ENCODE measurements at places on chromosomes 5 and 9.

DNA sequence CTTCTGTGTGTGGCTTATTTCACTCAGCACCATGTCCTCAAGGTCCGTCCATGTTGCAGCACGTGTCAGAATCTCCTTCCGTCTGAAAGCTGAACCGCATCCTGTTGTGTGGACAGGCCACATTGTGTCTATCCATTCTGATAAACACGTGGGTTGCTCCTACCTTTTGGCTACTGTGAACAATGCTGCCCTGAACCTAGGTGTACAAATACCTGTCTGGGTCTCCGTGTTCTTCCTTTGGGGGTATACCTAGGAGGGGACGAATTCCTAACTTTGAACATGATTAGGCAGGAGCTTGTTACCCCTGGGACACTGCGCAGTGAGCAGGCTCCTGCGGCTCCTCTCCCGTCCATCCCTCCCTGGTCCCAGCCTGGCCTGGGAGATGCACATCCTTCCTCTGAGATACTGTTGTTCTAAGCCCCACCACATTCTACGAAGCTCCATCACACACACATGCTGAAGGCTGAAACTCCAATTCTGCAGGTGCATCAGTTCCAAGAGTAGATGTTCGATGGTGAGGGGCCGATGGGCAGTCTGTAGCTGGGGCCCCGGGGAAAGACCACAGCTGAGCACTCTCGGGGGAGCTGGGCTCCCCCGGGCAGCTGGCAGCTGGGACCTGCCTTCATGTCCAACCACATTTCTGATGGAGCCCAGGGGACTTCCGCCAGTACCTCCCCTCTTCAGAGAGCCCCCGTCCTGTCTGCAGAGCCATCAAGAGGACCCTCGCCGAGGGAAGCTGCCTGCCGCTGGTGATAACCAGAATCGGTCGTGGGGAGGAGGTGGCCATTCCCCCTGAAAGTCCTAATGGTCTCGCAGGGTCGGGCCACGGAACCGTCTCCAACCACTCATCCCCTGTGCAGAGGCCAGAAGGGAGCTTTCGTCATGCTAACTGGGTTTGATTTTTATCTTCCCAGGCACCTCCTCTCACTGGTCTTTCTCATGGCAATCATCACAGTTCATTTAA, 120.9 kb downstream of the COL23A1 start:
- DNase-seq, result no peak

DNA sequence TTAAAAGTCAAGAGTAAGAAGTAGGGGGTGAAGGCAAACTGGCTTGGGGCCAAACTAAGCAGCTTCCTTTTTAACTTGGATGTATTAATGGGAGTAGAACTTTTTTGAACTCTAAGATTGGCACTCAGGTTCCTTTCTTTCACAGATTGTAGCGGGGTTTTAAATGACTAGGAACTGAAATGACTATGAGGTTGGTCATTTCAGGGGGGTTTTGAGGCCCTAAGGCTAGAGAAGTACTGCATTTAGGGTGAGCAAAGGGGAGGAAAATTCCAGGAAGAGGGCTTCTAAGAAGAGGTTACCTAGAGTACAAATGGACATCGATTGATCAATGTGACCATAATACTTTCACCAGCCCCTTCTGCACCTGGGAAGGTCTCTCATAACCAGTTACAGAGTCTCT, 381.8 kb downstream of the MLLT3 start:
- no peak for DNase-seq

GRCh38 chr5:178058321-178059012, 54.9 kb upstream of the N4BP3 start:
- DNase-seq, result no peak

- DNase-seq, result no peak
Observed at GRCh38 chr5:72337159-72337558, 17.0 kb downstream of the PTCD2 start.

DNA sequence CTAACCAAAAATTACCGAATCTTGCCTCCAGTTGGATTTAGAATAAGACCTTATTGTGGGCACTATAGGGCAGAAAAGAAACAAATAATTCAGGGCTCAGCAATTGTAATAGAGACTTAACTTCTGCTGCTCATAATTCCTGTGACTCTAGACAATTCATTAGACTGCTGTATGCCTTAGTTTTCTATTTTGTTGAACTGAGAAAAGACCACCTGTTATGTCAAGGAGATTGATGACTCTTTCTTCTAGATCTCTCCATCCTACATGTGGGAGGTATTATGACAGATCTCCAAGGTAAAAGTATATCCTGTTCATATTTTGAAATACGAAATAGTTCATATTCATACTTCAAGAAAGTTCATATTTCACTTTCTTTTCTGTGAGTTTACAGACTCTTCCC, 605.1 kb downstream of the PSAT1 start:
- no peak for DNase-seq

DNA sequence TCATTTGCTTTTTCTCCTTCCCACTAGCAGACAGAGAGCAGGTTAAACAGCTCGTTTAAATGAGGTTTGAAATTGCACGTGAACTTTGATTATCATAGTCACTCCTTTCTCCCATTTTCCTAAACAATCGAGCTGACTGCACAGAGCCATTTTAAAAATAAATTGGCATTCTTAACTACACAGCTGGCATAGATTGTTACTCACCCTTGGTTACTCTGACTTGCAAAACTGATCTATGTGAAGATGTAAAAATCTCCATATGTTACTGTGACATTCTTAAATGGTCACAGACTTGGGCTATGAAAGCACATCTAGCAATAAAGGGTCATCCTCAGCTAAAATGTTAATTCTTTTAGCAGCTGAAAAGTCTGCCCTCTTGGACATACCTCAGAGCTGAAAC, 368.5 kb downstream of the DTWD2 start:
- DNase-seq, result no peak

GRCh38 chr9:76101947-76102346, 211.5 kb downstream of the PCSK5 start:
- DNase-seq, result no peak

DNA sequence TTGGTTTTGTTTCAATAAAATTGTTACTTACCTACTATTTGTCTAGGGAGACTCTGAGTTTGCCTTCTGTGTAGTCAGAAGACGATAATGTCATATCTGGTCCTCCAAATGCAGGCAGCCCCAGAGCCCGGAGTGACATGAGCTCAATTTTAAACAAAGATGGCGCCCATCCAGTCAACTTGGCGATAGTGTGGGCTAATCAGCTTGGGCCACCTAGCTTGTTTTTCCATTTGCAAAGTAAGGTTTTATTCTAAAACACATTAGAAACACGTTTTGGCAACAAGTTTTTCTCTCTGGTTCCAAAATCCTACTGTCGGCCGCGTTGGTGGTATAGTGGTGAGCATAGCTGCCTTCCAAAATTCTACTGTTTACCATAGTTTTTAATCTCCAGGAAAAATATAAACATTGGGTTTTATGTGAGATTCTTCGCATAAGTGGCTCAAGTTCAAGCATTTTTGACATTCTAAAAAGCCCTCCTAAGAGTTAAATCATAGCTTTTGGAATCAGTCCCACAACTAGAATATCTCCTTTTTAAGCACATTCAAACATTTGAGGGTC, 13.2 kb downstream of the TSC1 start:
- no peak for DNase-seq
